CD14-positive monocyte (primary cell): ENCODE measurements at places on chromosomes 13 and 19. TPM values are rescaled to one million over a fixed set of nuclear protein-coding genes. Genes with fewer than 3 reads are reported as not detected.

The ICAM3 gene
- 189 TPM for polyA plus RNA-seq

DNA sequence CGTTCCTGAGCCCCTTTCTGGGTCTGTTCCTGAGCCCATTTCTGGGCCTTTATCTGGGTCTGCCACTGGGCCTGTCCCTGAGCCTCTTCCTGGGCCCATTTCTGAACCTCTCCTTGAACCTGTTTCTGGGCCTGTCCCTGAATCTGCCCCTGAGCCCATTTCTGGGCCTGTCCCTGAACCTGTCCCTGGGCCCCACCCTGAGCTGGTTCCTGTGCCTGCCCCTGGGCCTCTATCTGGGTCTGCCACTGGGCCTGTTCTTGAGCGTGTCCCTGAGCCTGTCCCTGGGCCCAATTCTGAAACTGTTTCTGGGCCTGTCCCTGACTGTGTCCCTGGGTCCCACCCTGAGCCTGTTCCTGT lies 40.4 kb upstream of the GRTP1 start:
- DNase-seq, result no peak
- no peaks in the 10 kb centered on the region for H3K27me3 ChIP-seq
- H3K4me1 ChIP-seq, result peaks cover 3% of the 10 kb centered on the region
- H3K36me3 ChIP-seq, result no peaks in the 10 kb centered on the region

The CTXN1 gene
- not detected in 2 replicates for polyA plus RNA-seq

The ETV2 gene
- polyA plus RNA-seq, result 0.17 and 0.51 TPM in 2 replicates

GRCh38 chr19:55353803-55354697 lies 469 bp downstream of the COX6B2 start:
- peak overlapping the region; percentile 45 for H3K4me3 ChIP-seq
- no peaks in the 10 kb centered on the region for H3K36me3 ChIP-seq
- H3K27ac ChIP-seq, result no peak overlapping the region
- peak; percentile 38 for DNase-seq
- peaks cover 22% of the 10 kb centered on the region for H3K4me1 ChIP-seq

DNA sequence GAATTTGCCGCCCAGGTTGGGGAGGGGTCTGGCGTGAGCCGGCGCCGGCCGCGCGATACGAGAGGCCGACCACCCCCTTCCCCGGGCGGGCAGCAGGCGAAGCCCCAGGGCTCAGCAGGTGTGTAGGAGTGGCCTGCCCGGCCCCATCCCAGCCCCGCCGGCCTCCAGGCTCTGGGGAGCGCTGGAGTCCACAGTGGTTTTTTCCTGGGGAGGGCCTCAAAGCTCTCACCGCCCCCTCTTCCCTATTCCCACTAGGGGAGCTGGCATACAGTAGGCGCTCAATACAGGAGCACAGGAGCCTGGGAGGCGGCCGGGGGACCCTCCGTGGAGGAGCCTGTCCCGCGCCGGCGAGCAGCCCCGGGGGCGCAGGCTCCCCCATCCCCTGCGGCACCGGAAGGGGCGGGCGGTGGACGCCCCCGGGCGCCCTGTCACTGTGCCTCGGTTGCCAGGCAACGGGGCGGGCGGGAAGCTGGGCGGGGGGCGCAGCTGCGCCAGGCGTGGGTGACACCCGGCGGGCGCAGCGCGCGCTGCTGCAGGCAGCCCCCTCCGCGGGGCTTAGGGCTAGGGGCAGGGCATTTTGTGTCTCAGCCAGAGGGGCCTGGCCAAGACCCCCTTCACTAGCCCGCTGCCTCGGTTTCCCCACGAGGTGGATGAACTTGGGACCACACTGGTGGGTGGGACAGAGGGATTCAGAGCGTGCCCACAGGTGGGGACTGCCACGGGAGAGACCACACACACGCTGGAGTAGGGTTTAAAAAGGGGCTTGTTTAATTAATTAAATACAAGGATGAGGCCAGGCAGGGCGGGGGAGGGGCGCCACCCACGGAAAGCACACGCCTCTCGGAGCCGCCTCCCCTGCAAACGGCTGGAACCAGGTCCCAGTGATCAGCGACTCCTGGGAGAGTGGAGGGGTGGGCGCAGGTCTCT lies 3.6 kb upstream of the REXO1 start:
- peaks cover 70% of the 10 kb centered on the region for H3K4me1 ChIP-seq
- H3K27ac ChIP-seq, result no peak overlapping the region
- no peak overlapping the region for H3K4me3 ChIP-seq
- no peak for DNase-seq
- no peaks in the 10 kb centered on the region for H3K27me3 ChIP-seq

The ZNF829 gene
- 0.14 TPM for polyA plus RNA-seq

GRCh38 chr13:40283666-40284065 lies 382.8 kb downstream of the FOXO1 start:
- H3K36me3 ChIP-seq, result no peaks in the 10 kb centered on the region
- DNase-seq, result no peak
- no peaks in the 10 kb centered on the region for H3K4me1 ChIP-seq
- H3K27me3 ChIP-seq, result no peaks in the 10 kb centered on the region
- H3K4me3 ChIP-seq, result no peak overlapping the region

DNA sequence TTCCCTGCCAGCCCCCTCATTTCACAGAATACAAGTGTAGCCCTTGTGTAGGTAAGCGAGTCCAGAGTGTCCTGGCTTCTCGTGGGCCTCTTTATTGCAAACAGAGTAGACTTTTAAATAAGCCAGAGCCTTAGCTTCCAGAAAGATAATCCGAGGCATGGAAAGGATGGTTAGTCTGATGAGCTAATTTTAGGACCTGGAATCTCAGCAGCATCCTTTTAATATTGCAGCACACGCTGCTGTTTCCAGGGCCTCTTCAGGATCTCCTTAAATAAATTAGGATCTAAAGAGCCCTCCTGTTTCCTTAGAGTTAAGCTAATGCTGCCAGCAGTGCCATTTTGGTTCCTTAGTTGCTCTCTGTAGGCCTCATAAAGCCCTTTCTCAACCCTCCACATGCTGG lies 99.2 kb downstream of the RFC3 start:
- H3K27ac ChIP-seq, result no peak overlapping the region
- H3K27me3 ChIP-seq, result no peaks in the 10 kb centered on the region
- DNase-seq, result no peak
- no peak overlapping the region for H3K4me3 ChIP-seq
- H3K36me3 ChIP-seq, result no peaks in the 10 kb centered on the region

DNA sequence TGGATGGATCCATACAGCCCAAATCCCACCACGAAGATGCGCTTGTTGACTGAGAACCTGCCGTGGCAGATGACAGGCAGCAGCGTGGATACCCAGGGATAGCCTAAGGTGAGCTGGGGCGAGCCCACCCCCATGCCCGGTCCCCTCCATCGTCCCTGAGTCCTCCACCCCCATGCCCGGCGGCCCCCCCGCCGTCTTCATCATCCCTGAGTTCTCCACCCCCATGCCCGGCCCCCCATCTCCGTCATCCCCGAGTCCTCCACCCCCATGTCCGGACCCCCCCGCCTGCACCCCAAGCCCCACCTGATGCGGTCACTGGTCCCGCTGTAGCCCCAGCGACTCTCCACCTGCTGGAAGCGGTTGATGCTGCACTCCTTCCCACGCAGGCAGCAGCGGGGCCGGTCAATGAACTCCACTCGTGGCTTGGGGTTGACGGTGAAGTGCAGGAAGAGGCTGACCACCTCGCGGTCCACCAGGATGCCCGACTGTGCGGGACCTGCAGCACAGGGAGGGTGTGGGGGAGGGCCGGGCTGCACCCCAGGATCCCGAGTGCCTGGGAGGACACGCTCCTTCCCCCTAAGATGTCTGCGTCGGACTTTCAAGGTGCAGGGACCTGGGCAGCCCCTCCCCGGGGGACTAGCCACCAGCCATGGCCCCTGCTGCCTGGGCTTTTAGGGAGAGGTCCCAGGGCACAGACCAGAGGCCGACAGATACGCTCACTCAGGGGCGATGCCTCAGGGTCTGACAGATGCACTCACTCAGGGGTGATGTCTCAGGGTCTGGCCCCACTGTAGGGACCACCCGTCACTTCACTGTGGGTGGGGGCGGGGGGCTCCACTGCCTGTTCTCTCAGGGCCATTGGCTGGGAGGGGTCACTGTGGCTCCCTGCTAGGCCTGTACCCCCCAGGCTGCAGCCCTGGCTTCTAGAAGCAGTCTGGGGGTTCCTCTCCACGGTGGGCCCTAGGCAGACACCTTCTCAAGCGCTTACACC lies 28.0 kb downstream of the BTBD2 start:
- H3K36me3 ChIP-seq, result peaks cover 64% of the 10 kb centered on the region
- H3K4me3 ChIP-seq, result no peak overlapping the region
- no peaks in the 10 kb centered on the region for H3K4me1 ChIP-seq
- H3K27me3 ChIP-seq, result no peaks in the 10 kb centered on the region
- no peak for DNase-seq

- no peak overlapping the region for H3K4me3 ChIP-seq
- peaks cover 2% of the 10 kb centered on the region for H3K27me3 ChIP-seq
- H3K4me1 ChIP-seq, result no peaks in the 10 kb centered on the region
- no peak overlapping the region for H3K27ac ChIP-seq
- no peak for DNase-seq
Measured at GRCh38 chr19:8221161-8221560, 12.0 kb downstream of the CERS4 start.

- H3K36me3 ChIP-seq, result peaks cover 10% of the 10 kb centered on the region
- no peaks in the 10 kb centered on the region for H3K27me3 ChIP-seq
- H3K27ac ChIP-seq, result no peak overlapping the region
- no peak for DNase-seq
Measured at GRCh38 chr19:45136507-45137178, 24.1 kb downstream of the NKPD1 start.

The COL5A3 gene
- not detected in 2 replicates for polyA plus RNA-seq

DNA sequence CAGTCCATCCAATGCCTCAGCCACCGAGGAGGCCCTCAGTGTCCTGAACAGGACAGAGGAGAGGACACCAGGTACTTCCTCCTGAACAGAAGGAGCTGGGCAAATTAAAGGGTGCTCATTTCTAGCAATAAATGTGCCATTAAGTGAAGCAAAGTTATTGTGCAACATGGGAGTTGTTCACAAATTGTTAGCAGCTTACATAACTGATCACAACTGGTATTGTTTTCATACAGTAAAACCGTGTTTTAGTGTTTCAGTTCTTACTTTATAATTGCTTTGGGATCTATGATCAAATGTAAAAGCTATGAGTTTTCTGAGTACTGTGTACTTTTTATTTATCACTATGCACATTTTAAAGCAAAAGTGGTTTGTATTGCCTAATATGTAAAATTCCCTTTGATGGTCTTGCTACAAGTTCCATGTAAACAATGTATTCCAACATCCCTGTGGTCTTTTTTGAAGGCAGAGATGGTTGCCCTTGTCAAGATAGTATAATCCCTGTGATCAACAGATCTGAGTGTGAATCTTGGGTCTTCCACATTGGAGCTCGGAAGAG lies 263.1 kb downstream of the FGF14 start:
- H3K27ac ChIP-seq, result no peak overlapping the region
- no peaks in the 10 kb centered on the region for H3K4me1 ChIP-seq
- H3K27me3 ChIP-seq, result no peaks in the 10 kb centered on the region
- no peaks in the 10 kb centered on the region for H3K36me3 ChIP-seq

DNA sequence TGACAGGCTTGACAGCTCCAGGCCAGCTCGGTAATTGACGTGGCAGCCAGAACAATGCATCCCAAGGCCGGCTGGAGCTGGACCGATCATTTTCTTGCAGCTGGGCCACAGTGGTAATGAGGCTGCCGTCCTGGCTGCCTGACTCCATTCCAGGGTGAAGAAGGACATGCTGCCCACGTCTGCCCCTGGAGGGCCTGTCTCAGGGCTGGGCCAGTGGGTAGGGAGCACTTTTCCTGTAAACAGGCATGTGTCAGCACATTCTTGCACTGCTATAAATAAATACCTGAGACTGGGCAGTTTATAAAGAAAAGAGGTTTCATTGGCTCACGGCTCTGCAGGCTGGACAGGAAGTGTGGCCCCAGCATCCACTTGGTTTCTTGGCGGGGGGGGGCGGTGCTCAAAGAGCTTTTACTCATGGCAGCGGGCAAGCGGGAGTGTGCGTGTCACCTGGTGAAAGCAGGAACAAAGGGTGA lies 38.1 kb upstream of the KCTD15 start:
- no peak overlapping the region for H3K4me3 ChIP-seq
- DNase-seq, result no peak
- no peak overlapping the region for H3K27ac ChIP-seq
- H3K4me1 ChIP-seq, result no peaks in the 10 kb centered on the region
- no peaks in the 10 kb centered on the region for H3K36me3 ChIP-seq

The PLK5 gene
- 0.03 TPM in 1 of 2 replicates, not detected in the other for polyA plus RNA-seq

The BCL2L12 gene
- 5.7 TPM for polyA plus RNA-seq

DNA sequence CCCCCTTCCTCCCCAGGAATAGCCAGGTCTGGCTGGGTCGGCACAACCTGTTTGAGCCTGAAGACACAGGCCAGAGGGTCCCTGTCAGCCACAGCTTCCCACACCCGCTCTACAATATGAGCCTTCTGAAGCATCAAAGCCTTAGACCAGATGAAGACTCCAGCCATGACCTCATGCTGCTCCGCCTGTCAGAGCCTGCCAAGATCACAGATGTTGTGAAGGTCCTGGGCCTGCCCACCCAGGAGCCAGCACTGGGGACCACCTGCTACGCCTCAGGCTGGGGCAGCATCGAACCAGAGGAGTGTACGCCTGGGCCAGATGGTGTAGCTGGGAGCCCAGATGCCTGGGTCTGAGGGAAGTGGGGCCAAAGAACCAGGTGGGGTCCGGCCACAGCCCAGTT lies 3.2 kb downstream of the KLK2 start:
- H3K27ac ChIP-seq, result no peak overlapping the region
- H3K4me3 ChIP-seq, result no peak overlapping the region
- H3K27me3 ChIP-seq, result no peaks in the 10 kb centered on the region
- H3K4me1 ChIP-seq, result no peaks in the 10 kb centered on the region
- no peak for DNase-seq
- H3K36me3 ChIP-seq, result no peaks in the 10 kb centered on the region

The ERFL gene
- polyA plus RNA-seq, result not detected in 2 replicates

- no peaks in the 10 kb centered on the region for H3K27me3 ChIP-seq
- peak overlapping the region; percentile 99 for H3K27ac ChIP-seq
- peaks cover 52% of the 10 kb centered on the region for H3K4me1 ChIP-seq
Measured at GRCh38 chr19:18167975-18168645, 5.5 kb upstream of the IFI30 start.
